ENCODE measurements at places on chromosomes 11 and 22.
A peak's percentile ranks its signal among the peaks of the same experiment; 100 is the strongest.

- no peak for DNase-seq
Observed at GRCh38 chr22:49521787-49522224, 305.9 kb downstream of the BRD1 start.

GRCh38 chr11:104152941-104153505, 10.9 kb downstream of the PDGFD start:
- no peak for DNase-seq

DNA sequence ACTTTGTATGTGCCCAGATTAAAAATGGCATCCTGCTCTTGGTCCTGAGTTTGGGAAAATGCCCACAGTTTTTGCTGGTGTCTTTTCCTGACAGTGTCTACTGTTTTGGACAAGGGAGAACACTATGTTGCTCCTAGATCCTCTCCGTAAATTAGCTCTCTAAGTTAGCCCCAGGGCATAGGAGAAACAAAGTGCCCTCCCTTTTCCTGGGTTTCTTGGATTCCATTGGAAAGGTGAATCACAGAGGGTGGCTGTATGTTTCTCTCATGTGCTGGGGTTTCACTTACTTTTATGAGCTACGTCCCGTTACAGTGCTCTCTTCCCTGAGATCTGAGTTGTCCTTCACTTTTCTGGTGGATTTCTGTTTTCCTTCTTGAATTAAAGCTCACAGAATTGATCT, 782.8 kb downstream of the CNTN5 start:
- DNase-seq: no peak

GRCh38 chr11:77734890-77735289, 85.6 kb downstream of the RSF1 start:
- no peak for DNase-seq

DNA sequence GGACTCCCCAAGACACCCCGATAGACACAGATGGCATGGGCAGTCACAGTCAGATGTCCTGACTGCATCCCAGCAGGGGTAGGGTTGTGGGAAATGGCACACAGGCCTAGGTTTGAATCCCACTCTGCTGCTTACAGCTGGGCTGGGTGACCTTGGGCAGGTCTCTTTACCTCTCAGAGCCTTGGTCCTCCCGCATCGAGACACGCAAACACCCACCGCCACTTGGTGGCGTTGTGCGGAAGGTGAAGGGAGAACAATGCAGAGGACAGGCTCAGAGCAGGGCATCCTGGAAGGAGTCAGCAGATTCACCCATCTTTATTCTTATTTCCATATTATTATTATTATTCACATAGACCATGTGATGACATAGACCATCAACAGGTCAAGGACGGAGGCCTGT, 140.5 kb downstream of the MIAT start:
- DNase-seq: no peak

DNA sequence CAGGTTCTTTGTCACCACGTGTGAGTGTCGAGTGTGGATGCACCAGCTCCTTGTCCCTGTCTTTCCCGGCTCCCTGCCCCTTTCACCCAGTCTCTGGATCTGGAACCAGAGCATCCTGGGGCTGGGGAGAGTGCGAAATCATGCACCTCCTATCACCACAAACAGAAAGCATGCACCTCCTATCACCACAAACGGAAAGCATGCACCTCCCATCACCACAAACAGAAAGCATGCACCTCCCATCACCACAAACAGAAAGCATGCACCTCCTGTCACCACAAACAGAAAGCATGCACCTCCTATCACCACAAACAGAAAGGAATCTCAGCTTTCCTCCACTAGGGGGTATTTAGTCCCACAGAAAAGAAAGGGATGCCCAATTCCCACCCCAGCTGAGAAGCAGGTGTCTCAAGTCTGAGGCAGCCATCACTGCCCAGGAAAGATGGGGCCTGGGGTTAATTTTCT, 5.9 kb upstream of the GLB1L3 start:
- DNase-seq: no peak

GRCh38 chr22:46057246-46058090, 80.5 kb upstream of the WNT7B start:
- no peak for DNase-seq

DNA sequence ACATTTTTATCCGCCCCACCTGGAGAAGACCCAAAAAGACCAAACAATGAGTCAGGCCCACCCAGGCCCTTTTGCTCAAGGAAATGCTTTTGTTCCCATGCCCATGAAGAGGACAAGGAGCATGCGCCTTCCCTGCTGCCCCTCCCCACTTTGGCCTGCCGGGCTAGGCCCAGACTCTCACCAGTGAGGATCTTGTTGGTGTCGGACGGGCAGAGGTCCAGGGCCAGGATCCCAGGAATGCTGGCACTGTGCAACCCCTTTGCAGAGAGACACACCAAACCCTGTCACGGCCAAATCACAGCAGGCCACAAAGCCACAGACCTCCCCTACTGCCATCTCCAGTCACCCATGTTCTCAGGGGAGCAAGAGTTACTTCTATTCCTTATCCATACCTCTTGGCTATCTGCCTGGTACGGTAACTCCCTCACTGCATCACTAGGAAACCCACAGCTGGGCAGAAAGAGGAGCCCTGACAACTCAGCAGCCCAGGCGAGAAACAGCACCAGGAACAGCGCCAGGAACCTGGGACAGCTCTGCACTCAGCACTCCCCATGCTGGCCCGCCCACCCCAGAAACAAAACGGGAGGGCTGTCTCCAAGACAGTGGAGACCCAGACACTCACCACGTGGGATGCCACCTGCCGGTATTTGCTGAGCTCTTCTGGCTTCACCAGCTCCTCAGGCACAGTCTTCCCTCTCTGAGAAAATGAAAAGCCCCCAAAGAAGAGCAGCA, 5.5 kb downstream of the PRPF19 start:
- no peak for DNase-seq

- no peak for DNase-seq
Observed at GRCh38 chr11:37320921-37321320, 722.9 kb upstream of the RAG2 start.

DNA sequence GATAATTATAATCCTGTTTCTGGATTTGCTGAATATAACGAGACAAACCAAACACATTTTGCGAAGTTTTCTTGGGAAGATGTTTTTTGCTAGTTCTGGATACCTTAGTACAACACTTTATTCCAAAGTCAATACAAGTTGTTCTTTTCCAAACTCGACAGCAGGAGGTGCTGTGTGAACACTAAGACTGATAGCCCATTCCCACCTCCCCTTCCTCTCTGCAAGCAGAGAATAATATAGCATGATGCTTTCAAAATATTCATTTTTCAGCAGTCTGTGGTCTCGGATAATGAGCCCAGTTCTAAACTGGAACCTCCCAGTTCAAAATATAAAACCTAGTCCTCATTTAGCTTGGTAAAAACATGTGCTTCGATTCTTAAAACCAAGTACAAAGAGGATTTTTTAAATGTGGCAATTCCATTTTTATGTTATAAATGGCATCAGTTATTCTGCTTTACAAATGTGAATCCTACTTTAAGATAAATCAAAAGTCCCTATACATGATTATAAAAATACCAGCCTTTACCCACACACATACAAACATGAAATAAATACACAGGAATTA, 129.1 kb downstream of the DCDC1 start:
- peak; percentile 56 for DNase-seq

GRCh38 chr11:14249121-14249963, 109.6 kb downstream of the RRAS2 start:
- DNase-seq: peak; percentile 45

GRCh38 chr11:114153224-114153623, 93.7 kb downstream of the ZBTB16 start:
- DNase-seq: no peak

GRCh38 chr11:44726283-44727113, at the start of gene TSPAN18:
Gene TSPAN18, plus strand, starts transcription at chr11:44726962. Its CDS starts 179,455 bp downstream, at chr11:44906417.
- DNase-seq: no peak

GRCh38 chr22:24137595-24137994, 43.7 kb upstream of the SUSD2 start:
- DNase-seq: peak; percentile 88

DNA sequence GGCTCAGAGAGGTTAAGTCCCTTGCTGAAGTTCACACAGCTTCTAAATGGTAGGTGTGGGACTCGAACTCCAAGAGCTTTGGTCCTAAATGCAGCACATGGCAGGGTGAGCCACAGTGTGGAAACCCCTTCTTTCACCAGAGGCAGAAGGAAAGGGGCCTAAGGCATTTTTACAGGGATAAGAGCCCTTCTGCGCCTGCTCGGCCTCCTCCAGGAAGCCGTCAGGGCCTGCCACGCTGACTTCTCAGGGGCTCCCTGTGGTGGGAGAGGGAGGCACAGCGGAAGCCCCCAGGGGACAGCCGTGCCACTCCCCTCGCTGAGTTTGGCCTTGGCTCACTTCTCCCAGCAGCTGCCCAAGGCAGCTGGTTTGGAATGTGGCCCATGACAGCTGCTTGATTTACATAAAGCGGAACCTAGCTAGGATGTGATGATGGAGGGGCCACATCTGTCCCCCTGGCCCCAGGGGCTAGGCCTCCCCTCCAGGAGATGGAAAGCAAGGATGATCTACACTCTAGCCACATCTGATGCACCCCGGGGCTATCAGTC, 35.4 kb downstream of the CD82 start:
- no peak for DNase-seq

DNA sequence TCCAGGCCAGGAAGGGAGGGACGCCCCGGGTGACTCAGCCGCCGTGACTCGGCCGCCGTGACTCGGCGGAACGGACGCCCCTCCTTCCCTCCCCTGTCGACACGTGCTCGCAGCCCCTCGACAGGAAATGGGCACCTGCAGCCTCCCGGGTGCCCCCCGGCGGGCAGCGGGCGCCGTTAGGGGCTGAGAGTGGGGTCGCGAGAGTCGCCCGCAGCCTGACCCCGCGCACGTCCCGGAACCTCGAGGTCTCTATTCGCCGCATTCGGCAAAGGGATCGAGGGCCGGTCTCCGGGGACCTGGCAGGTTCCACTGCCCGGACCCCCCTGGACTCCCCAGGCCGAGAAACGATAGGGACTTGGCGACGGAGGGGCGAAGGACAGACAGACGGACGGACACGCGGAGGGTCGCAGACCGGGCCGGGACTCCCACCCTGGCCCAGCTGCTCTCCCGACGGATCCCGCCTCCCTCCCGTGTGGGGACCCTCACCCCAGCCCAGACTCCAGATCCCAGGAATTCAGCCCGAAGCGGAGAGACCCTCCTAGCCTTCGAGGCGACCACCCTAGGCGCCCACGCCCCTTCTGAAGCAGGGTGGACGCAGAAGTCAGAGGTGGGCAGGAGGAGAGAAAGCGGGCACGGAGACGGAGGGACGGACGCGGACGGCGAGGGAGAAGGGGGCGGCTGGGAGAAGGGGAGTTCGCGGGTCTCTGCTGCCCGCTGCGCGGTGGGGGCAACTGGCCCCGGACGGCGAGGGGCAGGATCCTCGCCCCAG, 648 bp downstream of the FOSL1 start:
- DNase-seq: peak; percentile 78

DNA sequence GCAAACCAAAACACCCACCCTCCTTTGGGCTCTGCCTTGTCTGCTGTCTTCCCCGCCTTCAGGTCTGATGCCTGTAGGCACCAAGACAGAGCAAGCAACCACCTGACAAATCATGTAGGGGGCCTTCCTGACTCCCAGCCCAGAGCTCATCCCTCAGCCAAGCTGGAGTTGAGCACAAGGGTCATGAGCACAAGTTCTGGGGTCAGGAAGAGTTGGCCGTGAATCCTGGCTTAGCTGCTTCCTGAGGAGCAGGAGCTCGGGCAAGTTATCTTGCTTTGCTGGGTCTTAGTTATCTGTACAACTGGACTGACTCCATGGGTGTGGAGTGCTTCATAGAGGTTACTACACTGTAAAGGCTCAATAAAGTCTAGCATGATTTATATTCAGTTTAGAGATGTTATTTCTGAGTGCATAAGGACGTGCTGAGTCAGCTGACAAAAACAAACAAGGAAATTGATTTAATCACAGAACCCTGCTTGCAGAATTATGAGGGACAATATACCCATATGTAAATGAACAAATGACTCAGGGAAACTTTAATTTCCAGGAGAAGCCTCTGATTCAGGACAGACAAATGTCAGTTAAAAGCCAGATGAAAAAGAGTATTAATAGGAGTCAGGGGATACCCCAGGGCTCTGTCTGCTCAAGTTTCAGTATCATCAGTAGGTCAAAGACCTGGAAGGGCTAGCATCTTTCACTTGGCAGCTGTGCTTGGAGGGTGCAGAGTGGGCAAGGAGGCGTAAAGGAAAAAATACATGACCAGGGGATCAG, 15.0 kb upstream of the APOA1 start:
- peak; percentile 53 for DNase-seq

DNA sequence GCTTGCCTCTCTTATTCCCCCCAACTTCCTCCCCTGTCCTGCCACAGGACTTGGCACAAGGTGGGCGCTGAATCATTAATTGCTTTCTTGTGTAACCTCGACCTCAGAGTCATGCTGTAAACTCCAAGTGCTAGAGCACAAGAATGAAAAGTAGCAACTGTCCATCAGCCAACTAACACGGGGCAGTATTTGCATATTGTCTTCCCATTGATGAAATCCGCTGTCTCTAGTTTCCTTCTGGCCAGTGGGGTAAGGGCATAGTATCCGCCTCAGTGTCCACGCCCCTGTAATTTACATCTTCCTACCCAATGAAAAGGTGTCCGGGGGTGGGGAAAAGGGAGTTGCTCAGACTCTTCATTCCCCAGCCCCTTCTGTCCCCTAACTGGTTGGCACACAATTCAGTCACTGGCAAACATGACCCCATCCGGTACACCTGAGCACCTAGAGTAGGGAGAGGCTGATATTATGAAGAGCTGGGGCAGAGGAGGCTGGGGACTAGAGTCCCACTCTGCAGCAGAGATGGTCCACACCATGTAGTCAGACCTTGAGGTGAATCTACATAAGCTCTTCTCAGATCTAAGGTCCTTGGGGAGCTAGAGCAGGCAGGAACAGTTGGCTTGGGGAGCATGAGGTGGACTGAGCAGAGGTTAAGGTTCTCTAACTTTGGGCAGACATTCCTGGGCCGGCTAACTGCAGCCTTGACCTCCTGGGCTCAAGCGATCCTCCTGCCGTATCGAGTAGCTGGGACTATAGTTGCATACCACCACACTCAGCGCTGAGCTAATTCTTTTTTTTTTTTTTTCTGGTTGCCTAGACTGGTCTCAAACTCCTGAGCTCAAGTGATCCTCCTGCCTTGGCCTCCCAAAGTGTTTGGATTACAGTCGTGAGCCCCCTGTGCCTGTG, 6.8 kb upstream of the GGA1 start:
- peak; percentile 73 for DNase-seq

DNA sequence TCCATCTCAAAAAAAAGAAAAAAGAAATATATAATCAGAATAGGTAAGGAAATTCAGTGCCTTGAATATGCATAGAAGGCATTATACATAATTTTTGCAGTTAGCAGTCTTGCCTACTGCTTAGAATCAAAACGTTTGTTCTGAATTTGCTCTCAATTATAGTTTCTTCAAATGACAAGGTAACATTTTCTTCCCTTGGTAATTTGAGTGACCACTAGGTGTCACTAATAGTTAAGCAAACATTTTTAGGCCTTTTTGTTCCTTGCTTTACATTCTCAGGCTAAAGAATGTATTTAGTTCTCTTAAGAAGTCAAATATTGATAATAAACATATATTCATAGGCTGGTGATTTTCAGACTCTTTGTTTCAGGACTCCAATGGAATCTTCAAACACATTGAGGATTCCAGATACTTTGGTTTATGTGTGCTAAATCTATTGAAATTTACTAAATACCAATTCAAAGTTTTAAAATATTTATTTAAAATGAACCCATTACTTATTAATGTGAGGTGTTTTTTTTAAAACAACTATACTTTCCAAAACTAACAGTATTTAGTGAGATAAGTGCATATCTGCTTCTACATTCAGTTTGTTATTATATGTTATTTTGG, 55.0 kb upstream of the DEPDC7 start:
- DNase-seq: peak; percentile 54

GRCh38 chr11:45926536-45927331, 4.3 kb downstream of the LARGE2 start:
- DNase-seq: no peak

- DNase-seq: no peak
Observed at GRCh38 chr11:62535802-62536201, 10.8 kb downstream of the AHNAK start.

- peak; percentile 35 for DNase-seq
Observed at GRCh38 chr22:31350410-31350863, 4.3 kb upstream of the PATZ1 start.
